ENCODE measurements at places on chromosomes 5 and 9.

- no peak for DNase-seq
Observed at GRCh38 chr5:146039420-146039819, 66.0 kb downstream of the PLAC8L1 start.

GRCh38 chr5:160961038-160961437 is 109.0 kb upstream of the ATP10B start:
- DNase-seq, result no peak

- DNase-seq, result no peak
Observed at GRCh38 chr9:76873821-76874220, 32.1 kb downstream of the PRUNE2 start.

DNA sequence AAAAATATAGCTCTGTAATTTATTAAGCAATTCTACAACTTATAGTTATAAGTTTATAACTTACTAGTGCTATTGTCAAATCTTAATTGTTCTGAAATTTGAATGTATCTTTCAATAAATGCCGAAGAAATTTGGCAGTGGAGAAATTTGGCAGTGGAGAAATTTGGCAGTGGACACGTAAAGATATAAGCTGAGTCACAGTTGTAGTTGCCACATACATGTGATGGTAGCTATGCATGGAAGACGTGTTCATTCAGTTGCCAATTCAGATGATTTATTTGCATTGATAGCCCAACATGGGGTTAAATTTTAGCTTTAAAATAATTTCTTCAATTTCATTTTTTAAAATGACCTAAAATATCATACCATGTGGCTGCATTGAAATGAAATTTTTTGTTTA is 127.8 kb upstream of the NR4A3 start:
- no peak for DNase-seq

DNA sequence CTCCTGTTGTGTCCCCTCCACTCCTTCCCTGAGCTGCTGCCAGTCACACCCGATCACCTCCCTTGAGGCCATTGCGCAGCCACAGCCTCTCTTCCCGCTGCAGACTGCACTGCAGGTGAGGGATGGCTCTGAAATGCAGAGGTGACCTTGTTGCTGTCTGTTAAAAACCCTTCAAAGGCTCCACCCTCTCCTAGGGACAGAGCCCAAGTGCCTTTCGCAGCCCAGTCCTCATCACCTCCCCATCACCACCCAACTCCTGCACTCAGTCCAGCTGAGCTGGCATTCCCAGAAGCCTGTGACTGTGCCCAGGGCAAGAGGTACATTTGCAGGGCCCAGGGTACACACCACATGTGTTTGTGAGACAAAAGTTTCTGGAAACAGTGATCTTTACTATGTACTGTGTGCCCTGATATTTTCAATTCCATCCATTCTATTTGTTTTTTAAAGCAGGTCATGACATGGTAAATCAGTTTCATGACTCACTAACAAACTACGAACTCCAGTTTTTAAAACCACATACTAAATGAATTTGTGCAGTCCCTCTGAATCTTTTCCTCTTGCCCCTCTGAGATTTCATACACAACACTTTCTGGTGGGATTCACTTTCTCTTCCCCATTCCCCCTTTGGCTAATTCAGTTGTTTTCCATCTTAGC is 73.0 kb upstream of the SPOCK1 start:
- peak; percentile 28 for DNase-seq

DNA sequence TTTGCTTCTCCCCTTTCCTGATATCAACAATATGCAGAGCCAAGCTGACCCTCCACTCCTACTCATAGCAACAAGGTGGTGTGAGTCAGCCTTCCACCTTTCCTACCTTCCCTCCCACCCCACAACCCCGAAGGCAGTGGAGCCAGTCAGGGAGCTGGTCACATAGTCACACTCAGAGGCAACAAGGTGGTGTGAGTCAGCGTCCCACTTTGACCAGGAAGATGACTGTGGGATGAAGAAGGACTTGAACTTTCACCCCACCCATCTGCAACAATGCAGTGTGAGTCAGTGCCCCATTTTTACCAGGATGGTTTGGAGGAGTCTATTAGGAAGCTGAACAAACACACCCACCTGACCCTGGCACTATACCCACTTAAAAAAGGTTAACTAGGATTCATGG is 30.1 kb upstream of the ZNF782 start:
- DNase-seq, result peak; percentile 81

GRCh38 chr9:93682155-93682968 is 106.0 kb downstream of the PHF2 start:
- DNase-seq, result peak; percentile 42

DNA sequence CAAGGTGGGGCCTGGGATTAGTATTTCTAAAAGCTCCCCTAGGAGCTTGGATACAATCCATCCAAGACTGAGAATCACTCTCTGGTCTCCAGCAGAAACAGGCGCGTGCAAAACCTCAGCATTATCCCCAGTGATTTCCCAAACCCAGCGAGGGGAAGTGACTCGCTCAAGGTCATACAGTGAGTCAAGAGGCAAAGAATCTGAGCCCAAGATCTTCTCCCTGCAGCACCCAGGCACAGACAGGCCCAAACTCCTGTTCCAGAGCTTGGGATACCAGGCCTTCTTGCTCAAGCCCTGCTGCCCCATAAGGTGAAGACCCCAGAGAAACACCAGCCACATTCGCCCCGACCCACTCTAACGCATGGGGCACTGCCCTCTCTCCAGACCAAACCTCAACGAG is 33.2 kb downstream of the SHB start:
- peak; percentile 91 for DNase-seq

DNA sequence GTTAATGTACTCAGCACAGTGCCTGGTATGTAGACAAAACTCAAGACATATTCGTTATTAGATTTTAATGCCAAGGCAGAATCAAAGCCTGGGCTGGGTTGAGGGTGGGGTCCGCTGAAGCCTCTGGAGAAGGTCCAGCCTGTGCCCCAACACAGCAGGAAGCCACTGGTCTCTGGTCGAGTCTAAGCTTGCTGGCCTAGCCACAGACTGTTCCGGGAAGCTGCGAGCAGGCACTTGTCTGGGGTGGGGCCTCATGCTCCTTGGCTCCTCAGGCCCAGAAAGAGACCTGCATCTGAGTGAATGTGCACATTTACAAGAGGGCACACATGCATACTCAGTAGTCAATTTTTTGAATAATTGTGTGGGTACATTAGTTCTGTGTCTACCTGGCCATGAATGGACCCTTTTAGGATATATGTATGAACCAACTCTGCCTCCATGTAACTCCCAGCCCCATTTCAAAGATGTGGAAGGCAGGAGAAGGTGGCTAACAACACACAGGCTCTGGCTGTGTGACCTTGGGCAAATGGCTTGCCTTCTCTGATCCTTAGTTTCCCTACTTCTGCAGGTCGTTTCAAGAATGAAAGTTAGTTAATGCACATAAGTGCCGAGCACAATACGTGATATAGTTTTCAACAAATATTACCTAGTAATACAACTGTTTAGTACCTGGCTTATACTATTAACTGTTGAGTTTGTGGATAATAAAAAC is 18.3 kb downstream of the FAT2 start:
- no peak for DNase-seq

DNA sequence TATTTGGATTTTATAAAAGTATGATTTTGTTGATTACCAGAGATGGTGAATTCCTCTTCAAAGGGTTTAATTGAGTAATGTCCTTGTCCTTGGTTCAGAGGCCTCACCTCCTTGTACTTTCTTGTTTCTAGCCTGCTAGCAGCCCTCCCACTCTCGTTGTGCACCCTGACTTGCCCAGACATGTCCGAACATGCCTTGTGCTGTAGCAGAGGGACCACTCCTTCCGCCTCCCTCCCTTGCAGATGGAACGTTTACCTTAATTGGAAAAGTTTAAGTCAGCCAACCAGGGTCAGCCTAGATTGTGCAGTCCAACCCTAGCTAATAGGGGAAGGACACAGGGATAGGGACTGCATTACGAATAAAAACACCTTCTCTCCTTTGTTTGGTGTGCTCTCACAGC is 406.9 kb upstream of the NMUR2 start:
- DNase-seq, result no peak

DNA sequence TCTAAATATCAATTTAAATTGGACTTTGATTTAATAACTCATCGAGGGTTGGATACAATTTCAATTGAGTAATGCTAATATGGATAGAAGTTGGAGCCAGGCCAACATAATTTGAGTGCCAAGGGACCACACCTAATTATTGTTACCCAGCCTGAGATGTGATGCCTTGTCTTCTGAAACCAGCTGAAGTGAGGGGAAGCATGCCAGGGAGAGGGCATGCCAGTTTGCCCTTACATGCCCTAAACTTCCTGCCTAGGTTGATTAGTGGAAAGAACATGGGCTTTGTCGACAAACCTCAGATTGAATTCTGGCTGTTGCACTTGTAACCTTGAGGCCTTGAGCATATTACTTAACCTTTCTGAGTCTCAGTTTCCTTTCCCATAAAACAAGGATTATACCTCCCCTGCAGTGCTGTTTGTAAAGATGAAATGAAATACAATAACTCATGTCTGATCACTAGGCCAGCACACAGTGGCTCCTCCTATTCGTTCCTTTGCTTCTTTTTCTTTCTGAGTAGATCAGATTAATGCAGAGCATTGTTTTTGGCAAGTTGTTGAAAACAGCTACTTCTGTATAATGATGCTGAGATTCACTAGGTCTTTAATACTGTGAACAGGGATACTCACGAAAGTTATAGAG is 412.8 kb downstream of the TLE4 start:
- no peak for DNase-seq

Data from iris pigment epithelial cell (primary cell).